Stimulated activated CD4-positive, alpha-beta T cell treated with anti-CD3 and anti-CD28 coated beads, Interleukin-15, amount 100 ng/mL, for 1 hour (primary cell): ENCODE measurements at places on chromosomes 1 and 21.

- DNase-seq = no peak
Observed at GRCh38 chr1:155295183-155295941, 5.9 kb downstream of the PKLR start.

DNA sequence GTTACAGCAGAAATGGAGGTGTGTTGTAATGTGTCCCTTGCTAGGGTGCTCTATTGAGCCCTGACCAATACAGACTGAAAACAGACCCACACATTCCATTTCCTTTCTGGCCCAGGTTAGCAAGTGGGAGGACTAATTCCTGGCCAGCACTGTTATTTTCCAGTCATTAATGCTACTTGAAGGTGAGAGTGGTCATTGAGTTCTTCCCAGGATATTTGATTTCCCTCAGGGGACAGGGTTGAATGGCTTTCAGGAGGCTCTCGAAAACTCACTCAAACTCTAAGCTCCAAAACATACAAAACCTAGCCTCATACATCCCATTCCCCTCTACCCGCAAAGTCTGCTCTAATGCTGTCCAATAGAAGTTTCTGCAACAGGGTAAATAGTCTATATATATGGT lies 6.2 kb downstream of the LRRC52 start:
- no peak for DNase-seq

DNA sequence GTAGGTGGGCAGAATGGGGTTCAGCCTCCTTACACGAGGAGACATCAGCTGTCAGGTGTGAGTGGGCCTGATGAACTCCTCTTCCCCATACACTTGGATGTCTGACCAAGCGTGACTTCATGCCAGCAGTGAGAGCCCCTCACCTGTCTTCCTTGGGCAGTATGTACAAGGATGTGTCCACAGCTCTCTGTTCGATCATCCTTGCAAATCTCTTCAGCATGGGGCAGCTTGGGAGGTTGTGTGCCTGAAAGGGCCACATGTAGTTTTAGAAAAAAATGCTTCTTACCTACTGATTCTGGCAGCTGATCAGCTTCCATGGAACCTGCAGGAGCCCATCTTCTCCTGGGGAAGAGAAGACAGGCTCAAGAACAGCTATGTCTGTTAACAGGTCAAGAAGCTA lies 18.0 kb downstream of the ACP6 start:
- DNase-seq = no peak

GRCh38 chr1:20348326-20348915 lies 57.7 kb downstream of the VWA5B1 start:
- no peak for DNase-seq

DNA sequence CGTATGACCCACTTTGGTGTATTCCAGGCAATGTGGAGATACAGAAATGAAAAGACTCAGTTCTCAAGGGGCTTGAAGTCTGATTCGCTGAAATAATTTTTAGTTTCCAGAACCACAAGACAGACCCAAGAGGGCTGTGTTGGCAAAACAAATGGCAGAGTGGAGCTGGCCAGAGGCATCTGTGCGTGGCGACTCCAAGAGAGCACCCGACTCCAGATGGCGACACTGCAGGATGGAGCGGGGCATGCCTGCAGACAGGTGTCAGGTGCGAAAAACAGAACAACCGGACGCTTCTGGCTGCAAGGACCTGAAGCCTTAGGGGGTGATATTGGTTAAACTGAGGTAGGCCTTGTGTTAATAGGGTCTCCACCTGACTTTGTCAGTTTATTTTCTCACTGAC lies 31.7 kb upstream of the COQ8A start:
- DNase-seq = no peak

- DNase-seq = no peak
Observed at GRCh38 chr1:153337980-153338853, 10.4 kb downstream of the PGLYRP4 start.

- no peak for DNase-seq
Observed at GRCh38 chr1:234413990-234414389, 40.7 kb downstream of the COA6 start.

DNA sequence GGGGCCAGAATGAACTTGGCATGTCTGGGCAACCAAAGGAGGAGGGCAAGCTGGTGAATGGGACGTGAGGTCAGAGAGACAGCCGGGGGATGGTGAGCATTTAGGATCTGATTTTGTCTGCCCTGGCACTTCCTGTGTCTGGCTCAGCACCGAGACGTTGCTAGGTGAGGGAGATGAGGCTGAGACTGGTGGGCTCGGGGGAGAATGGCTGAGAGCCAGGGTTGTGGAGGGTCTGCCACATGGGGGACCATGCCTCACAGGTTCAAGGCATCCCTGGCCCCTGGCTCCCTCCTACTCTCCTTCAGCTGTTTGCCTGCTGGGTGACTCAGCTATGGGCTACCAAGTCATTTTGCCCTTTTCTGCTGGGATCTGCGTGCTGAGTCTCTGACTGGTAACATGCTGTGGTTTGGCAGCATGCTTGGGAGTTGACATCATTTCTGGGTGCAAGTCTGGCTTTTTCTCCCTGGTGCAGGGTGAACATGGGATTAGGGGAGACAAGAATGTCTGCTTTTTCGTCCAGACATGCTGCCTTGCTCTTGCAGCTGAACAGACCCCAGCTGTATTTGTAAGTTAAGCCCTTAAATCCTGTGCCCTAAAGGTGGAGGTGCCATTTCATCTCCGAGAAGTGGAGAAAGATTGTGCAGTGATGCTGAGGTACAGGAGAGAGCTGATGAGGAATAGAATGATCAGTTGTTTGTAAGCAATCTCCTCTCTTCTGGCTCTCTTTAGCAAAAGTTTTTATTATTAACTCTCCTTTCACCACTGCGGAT lies 17.6 kb downstream of the GALNT2 start:
- DNase-seq = no peak

DNA sequence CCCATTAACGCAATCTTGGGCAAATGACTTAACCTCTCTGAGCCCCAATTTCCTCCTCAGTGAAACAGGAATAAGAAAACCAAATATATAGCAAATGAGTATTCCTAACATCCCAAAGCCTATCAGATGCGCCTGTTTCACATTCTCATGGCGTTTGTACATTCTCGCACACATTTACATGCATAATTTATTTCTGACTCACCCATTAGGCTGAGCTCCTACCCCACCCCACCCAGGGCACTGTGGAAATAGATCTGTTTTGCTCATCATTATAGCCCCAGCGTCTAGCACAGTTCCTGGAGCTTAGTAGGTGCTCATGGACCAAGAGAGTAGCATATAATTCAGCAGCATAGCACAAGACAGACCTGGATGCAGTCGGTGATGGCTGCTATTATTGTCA lies 146.1 kb upstream of the VANGL1 start:
- DNase-seq = no peak

DNA sequence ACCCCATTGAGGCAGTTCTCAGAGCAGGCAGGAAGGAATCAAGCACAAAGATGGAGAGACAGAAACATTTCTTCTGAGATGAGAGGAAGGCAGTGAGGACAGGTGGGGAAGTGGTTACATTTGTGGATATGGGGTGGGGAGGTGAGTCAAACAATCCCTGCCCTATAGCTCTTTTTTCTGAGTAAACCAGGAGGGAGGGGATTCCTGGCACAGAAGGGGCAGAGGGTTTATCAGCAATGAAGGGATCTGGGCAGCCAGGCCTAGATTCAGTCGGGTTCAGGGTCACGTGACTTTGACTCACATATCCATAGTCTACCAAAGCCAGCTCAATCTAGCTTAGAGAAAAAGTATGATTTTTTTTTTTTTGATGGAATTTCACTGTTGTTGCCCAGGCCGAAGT lies 15.7 kb upstream of the PHC2 start:
- no peak for DNase-seq

DNA sequence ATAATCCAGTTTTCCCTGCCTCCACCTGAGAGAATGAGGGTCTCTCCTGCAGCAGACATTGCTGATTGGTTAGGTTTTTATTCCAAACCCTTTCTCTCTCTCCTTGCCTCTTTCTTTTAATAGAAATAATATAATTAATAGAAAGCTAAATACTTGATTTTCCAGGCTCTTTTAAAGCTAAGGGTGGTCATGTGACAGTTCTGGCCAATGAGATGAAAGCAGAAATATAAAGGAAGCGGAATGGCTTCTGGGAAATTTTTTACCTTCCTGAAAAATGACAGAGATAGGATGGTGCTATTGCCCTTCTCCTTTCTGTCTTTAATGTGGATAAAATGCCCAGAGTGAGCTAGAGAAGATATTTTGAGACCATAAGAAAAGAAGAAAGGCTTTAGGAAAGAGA lies 35.6 kb downstream of the DNAI4 start:
- DNase-seq = no peak

GRCh38 chr1:200226268-200226968 lies 183.4 kb downstream of the ZNF281 start:
- DNase-seq = no peak

DNA sequence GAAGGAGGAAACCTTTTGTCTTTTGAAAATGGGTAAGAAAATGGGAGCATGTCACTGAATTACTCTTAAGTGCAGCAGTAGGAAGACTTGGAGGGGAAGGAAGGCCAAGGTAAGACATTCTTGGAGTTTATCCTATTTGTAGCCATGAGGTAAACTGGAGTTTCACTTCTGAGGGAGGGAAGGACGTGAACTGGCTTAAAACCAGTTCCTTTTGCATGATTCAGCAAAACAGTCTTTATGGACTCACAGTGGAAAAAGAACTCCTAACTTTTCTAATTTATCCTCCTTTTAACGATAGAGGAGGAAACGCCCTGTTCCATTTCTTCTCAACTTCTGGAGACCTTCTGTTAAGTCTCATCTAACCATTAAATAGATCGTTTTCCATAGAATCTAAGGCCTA lies 2.5 kb downstream of the PRDX6 start:
- no peak for DNase-seq

- DNase-seq = peak; percentile 77
Observed at GRCh38 chr1:43172527-43172972, 420 bp downstream of the CFAP57 start.

- no peak for DNase-seq
Observed at GRCh38 chr21:46532080-46532479, 72.8 kb downstream of the S100B start.

- no peak for DNase-seq
Observed at GRCh38 chr1:246397046-246397445, 110.0 kb downstream of the SMYD3 start.
